Ovary (tissue), 10 donors: ENCODE measurements at places on chromosomes 4 and X. TPM values are rescaled to one million over a fixed set of nuclear protein-coding genes. Genes with fewer than 3 reads are reported as not detected.
A peak's percentile ranks its signal among the peaks of the same experiment; 100 is the strongest.

DNA sequence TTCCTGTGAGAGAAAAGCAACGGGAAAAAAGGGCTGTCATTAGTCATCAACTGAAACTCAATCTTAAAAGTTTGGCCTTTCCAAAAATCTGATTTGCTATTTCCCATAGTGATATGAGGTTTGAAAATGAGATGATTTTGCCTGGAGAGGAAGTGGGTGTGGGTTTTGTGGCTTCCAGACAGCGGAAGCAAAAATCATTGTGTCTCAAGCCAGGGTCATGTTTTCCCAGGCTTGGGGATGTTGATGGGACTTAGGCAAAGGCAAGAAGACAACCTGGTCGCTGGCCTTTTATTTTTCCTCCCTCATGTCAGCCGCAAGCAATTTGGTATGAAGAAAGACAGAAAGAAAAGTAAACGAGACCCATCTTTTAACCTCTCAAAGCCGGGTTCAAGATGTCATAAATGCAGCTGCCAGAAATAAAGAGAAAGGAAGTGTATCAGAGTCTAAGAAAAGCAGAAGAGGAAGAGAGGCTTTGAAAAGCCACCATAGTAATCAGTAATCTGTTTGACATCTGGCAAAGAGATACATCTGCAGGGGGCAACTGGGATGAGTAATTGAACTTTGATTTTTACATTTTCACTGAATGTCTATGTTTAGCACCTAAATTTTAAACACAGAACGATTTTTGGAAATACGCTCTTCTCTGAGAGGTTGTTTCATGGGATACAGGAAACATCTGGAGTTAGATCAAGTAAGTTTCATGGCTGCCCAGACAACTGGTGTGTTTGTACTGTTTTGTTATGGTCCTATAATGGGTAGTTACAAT, 521.6 kb upstream of the SLIT2 start:
- DNase-seq, result no peak

Gene TRO
- polyA plus RNA-seq, result 47.5 TPM

GRCh38 chrX:68936608-68937007, 107.8 kb downstream of the EFNB1 start:
- no peak for DNase-seq

Gene PPP1R2C
- polyA plus RNA-seq, result not detected

- DNase-seq, result no peak
These were observed 164.7 kb downstream of the GBA3 start for GRCh38 chr4:22857411-22857810.

Gene PNMA5
- not detected for polyA plus RNA-seq

DNA sequence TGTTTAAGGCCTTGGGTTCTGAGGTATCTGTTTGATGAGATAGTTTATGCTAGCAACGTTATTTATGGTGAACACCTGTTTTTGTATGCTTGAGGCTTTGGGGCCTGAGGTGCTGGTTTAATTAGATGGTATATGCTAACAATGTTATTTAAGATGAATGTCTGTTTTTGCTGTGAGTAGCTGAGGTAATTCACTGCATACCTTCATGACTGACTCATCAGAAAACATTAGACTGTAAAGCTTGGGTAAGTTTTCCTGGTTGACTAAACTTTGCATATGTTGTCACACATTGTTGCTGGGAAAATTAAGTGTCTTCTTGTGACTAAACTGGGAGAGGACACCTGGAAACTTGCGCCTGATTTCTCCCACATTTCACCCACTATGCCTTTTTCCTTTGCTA, 1026.6 kb downstream of the RAPGEF2 start:
- no peak for DNase-seq

Gene APLN
- polyA plus RNA-seq, result 3.6 TPM

Gene GPR78
- polyA plus RNA-seq, result 1.6 TPM

Gene YY2
- polyA plus RNA-seq, result 2.0 TPM

- DNase-seq, result no peak
These were observed 520 bp downstream of the ACOX3 start for GRCh38 chr4:8439914-8440491.

DNA sequence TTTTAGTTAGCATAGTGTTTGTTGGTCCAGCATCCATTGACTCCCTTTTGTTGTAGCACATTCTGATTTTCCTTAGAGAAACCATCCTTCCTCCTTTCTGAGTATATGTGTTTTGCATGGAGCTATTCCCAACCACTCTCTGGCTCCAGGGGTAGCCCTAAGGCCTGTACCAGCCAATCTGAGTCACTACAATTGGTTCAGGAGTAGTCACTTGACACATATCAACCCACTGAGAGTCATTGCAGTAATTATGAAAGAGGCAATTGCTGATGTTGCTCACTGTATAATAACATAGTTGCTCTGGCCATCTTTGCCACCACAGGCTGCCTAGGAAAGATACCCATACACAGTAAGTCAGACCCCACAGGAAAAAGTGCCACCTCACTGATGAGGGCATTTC, 71.2 kb upstream of the GRID2 start:
- DNase-seq, result no peak

DNA sequence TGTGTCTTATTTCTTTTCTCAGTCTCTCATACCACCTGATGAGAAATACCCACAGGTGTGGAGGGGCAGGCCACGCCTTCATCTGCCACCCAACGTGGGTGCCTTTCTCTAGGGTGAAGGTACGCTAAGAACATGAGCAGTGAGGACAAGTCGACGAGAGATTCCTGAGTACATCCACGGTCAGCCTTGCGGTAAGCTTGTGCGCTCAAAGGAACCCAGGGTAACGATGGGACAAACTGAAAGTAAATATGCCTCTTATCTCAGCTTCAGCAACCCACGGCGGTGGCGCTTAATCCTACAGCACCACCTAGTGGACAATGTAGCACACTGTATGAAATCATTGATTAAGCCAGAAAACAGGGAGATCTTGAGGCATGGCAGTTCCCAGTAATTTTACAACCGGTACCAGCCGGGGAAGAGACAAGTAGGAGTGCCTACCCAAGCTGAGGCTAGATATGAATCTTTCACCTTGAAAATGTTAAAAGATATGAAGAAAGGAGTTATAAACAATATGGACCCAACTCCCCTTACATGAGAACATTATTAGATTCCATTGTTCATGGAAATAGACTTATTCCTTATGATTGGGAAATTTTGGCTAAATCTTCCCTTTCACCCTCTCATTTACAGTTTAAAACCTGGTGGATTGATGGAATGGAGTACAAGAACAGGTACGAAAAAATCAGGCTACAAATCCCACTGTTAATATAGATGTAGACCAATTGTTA, 63.0 kb downstream of the ZNF732 start:
- DNase-seq, result peak; percentile 64

Gene CLNK
- not detected for polyA plus RNA-seq

DNA sequence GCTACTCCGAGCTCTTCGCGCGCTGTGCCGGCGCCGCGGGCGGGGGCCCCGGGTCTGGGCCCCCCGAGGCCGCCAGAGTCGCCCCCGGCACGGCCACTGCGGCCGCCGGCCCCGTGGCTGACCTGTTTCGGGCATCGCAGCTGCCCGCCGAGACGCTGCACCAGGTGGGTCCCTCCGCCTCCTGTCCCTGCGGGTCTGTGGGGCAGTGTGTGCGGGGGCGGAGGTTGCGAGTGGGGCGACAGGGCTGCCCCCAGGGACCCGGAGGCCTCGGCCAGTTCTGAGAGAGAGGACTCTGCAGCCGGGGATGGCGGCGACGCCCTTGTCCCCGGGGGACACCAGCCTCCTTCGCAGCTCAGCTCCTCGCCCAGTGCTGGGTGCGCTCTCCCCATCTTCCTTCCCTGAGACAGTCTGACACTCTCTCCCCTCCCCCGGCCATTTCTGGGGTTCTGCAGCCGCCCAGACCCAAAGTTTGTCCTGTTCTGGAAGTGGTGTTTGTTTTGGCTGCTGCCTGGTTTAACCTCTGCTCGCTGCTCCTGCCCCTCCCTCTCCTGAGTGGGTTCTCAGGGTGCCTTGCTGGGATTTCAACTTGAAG, 609 bp downstream of the REPS2 start:
- peak; percentile 33 for DNase-seq

Gene CWH43
- polyA plus RNA-seq, result not detected

Gene DCAF12L1
- polyA plus RNA-seq, result 1.7 TPM

GRCh38 chrX:130746077-130746476, 156.9 kb downstream of the ENOX2 start:
- no peak for DNase-seq

DNA sequence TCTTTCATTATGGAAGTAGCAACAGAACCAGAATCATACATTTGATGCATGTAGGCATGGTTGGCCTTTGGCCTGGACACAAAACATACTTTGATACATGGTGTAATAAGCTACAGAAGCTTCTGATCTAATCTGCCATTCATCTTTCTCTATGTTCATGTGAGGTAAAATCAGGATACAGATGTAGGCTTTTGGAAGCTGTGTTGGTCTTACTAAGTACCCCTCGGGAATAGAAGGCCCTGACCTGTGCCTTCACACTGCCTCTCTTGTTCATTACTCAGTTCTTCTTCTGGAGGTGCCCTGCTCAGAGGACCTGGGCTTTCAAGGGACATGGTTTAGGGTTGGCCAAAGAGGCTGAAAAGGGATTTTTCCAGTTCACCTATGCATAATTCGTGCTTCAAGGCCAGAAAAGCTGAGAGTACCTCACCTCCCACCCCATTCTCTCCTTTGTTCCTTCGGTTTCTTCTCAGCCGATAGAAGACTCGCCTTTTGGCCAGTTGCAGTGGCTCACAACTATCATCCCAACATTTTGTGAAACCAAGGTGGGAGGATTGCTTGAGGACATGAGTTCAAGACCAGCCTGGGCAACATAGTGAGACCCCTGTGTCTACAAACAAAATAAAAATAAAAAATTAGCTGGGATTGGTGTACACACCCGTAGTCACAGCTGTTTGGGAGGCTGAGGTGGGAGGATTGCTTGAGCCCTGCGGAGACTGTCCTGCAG, 25.9 kb downstream of the SNX25 start:
- no peak for DNase-seq
